ENCODE measurements at places on chromosomes 1 and 21.
A peak's percentile ranks its signal among the peaks of the same experiment; 100 is the strongest.

- no peak for DNase-seq
Measured at GRCh38 chr1:234551032-234551378, 59.0 kb downstream of the IRF2BP2 start.

GRCh38 chr1:88892357-88892877 is 1.1 kb upstream of the GTF2B start:
- DNase-seq, result no peak

- no peak for DNase-seq
Measured at GRCh38 chr1:168608796-168609715, 32.7 kb downstream of the XCL1 start.

DNA sequence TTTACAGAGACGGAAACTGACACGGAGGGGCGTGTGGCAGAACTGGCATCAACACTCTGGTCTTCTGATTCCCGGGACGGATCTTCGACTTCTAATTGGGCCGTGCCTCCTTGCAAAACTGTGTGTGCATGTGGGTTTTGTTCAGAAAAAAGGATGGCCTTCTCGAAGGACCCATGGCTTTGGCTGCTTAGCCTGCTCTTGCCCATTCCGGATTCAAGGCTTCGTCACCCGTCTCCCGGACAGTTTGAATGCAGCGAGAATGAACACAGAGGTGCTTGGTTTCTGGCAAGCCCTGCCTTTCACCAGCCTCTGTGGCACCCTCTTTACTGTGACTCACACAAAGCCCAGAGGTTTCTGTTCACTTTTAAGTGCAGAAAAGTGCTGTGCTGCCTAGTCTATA is 120.1 kb downstream of the PRDM2 start:
- DNase-seq, result no peak

GRCh38 chr21:33894736-33895288 is 20.8 kb downstream of the ATP5PO start:
- DNase-seq, result peak; percentile 73

DNA sequence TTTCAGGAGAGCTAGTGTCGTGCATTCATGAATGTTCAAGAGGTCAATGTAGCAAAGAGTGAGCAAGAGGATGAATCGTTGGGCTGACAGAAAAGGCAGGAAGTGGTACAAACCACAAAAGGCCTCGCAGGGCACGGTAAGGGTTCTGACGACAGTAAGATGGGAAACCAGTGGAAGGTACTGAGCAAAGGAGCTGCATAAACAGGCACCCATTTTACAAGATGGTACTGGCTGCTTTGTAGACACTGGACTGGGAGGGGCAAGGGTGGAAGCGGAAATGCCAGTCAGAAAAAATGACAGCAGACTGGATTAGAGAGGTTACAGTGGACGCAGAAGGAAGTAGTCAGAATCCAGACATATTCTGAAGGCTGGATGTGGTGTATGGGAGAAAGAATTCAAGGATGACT is 123.5 kb downstream of the PTPN14 start:
- DNase-seq, result no peak

GRCh38 chr1:38783640-38784229 is 75.8 kb downstream of the RRAGC start:
- no peak for DNase-seq

- DNase-seq, result no peak
Measured at GRCh38 chr21:38806153-38806941, 618 bp downstream of the ETS2 start.

- no peak for DNase-seq
Measured at GRCh38 chr21:26041431-26042180, 129.0 kb downstream of the APP start.
